ENCODE measurements at places on chromosomes 16 and 17. TPM values are rescaled to one million over a fixed set of nuclear protein-coding genes. Genes with fewer than 3 reads are reported as not detected.

GRCh38 chr16:73095142-73095820, 47.4 kb upstream of the ZFHX3 start:
- no peak for DNase-seq

GRCh38 chr17:37088913-37089312, 140.2 kb downstream of the AATF start:
- DNase-seq = no peak

DNA sequence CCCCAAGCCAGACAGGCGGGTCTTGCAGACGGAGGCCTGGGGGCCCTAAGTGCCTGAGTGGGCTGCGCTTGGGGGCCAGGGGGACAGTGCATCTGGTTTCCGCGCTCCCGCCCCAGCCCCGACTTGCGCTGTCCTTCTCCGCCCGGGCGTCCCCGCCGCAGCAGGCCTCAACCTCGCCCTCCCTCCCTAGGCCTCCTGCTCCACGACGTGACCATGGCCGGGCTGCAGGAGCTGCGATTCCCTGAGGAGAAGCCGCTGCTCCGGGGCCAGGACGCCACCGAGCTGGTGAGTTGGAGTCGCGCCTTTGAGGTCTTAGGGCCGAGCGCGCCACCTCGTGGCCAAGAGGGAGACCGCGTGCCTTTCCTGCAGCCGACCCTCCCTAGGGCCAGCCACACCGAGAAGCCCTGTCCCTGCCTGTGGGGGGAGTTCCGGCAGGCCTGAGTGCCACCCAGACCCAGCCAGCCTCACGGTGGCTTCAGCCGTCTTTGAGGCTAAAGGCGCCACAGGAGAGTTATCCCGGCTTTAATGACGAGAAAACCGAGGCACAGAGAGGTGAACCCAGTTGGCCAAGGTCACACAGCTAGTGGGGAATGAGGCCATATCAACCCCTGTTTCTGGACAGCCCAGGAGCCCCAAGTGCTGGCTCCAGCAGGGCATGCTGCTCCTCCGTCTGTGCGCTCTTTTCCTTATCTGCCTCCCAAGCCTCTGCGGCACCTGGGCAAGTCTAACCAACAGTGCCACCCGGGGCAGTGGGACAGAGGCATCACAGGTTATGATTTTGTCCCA, 12.2 kb upstream of the NDRG4 start:
- peak; percentile 98 for DNase-seq

DNA sequence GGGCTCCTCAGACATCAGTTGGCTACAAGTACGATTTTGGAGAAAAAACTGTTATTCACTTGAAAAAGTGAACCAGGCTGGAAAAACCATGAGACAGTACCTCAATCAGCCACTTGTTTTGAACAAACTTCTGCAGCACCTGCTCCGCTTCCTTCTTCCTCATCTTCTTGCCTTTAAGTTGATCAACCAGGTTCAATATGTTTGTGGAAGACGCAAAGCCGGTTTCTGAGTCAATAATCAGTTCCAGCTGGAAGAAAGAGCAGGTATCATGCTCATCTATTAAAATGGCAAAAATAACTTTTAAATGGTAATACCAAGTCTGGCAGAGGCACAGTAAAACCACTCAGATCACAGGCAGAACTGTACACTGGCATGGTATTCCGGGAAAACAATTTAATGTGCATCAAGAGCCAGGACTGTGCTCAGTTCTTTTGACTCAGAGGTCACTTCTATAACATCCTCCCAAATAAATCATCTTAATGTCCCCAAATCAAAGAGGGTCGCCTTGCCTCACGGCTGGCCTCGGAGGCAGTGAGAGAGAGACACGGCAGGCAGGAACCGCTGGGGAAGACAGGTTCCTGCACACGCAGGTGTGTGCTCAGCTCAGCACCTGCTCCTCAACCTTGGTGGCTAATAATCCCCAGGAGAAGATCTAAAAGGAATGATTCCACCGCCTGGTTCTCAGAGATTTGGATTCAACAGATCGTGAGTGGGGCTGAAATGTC, 29.7 kb downstream of the KDM8 start:
- DNase-seq = no peak

DNA sequence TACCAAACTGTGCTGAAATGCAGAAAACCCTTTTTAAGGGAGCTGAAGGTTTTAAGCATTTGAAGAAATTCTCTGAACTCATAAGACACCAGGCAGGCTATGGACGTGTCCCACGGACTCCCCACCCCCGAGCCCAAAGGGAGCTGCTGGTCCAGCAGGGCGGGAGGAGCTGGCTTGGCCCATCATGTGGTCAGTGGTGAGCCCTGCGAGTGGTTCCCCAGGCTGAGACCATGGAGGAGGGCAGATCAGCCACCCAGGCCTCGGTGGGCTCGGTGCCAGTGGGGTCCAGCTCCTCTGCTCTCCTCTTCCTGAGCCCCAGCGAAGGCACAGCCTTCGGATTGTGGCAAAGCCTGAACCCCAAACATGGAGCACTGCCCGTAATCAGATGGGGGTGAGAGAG, 27.0 kb downstream of the LGALS3BP start:
- DNase-seq = no peak

- DNase-seq = peak; percentile 56
Measured at GRCh38 chr16:1494129-1494640, 1.0 kb downstream of the TELO2 start.

DNA sequence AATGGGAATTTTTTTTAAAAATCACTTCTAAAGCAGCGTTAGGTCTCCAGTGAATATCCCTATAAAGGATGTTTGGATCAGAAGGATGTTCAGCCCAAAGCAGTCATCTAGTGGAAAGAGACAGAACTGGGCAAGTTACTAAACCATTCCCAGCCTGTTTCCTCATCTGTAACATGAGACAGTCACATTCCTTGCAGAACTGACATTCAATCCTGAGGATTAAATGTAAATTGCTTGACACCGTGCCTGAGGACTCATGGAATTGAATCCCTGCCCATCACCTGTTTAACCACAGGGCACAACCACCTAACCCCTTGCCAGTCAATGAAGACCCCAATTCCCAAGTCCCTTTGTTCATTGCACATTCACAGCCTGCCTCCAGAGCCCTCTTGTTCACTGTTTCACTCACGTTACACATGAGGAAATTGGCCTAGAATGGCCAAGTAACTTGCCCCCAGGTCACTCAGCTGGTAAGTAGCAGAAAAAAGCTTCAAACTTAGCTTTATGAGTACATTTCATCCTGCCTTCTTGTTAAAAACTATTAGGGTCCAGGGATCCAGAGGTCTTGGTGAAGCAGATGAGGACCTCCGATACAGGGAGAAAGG, 1.4 kb downstream of the CMTM2 start:
- DNase-seq = peak; percentile 65

- no peak for DNase-seq
Measured at GRCh38 chr17:48513097-48513496, 17.7 kb downstream of the HOXB1 start.

GRCh38 chr17:71631483-71631882, 489.3 kb upstream of the SOX9 start:
- no peak for DNase-seq

DNA sequence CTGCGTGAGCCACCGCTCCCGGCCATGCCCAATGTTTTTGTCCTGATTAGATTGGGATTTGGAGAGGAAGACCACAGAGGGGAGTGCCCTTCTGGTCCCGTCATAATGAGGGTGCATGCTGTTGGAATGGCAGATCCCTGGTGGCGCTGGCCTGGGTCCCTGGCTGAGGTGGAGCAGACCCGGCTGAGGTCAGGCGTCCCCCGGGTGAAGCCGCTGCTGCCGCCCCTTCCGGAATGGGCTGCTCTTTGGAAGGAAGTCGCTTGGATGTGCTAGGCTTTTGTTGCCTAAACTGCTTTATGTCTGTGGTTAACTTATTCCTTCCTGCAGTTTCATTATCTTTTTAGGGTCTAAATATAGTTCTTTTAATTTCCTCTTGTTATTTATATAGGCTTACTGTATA, 120.3 kb upstream of the CHMP6 start:
- DNase-seq = no peak

- DNase-seq = peak; percentile 89
Measured at GRCh38 chr17:46942441-46943217, 19.7 kb downstream of the GOSR2 start.

GRCh38 chr17:62737513-62737912, 70.6 kb downstream of the MARCHF10 start:
- DNase-seq = no peak

DNA sequence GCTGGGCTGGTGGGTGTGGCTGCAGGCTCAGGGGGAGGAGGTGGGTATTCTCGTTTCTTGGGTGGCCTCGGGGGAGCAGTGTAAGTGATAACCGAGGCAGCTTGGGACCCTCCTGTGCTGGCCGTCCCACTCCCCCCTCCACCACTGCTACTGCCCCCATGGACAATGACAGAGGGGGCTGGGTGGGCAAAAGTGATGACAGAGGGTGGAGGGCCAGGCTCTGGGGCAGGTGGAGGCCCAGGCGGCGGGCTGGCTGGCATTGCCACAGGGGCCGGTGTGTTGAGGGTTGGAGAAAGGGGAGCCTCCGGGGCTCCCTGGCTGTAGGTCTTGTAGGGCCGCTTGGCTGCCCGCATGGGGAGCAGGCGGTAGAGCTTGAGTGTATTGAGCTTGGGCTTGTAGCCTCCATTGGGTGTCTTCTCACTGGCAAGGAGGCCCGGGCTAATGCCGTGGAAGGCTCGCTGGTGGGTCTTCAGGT, 16.0 kb downstream of the ZBTB4 start:
- no peak for DNase-seq

The TNK1 gene
- polyA plus RNA-seq = 6.1 TPM

The PRAC2 gene
- polyA plus RNA-seq = not detected

The RGS11 gene
- polyA plus RNA-seq = 0.38 TPM

The OTOP2 gene
- not detected for polyA plus RNA-seq

The GPRC5B gene
- polyA plus RNA-seq = 85.6 TPM

The C17orf113 gene
- polyA plus RNA-seq = 0.38 TPM

The NPIPA7 gene
- 34.1 TPM for polyA plus RNA-seq
